ENCODE measurements at places on chromosomes 4 and X. TPM values are rescaled to one million over a fixed set of nuclear protein-coding genes. Genes with fewer than 3 reads are reported as not detected.

The CT45A3 gene
- not detected for total RNA-seq

The DCK gene
- 37.3 TPM for total RNA-seq

The MAGEA2 gene
- not detected for total RNA-seq

The GDPD2 gene
- 0.10 TPM for total RNA-seq

The EGFL6 gene
- total RNA-seq: 2.0 TPM

The ZGRF1 gene
- total RNA-seq: 31.0 TPM

The SSX1 gene
- not detected for total RNA-seq

The ADGRL3 gene
- total RNA-seq: not detected

The SUPT20HL2 gene
- total RNA-seq: not detected

The ITIH6 gene
- total RNA-seq: not detected

The TMEM156 gene
- total RNA-seq: 29.4 TPM

The ADAMTS3 gene
- total RNA-seq: not detected

The EMCN gene
- total RNA-seq: not detected

The SPARCL1 gene
- not detected for total RNA-seq

The SAGE1 gene
- not detected for total RNA-seq

The CCNA2 gene
- 59.9 TPM for total RNA-seq

The GLOD5 gene
- not detected for total RNA-seq

The TREX2 gene
- 0.83 TPM for total RNA-seq

The GYPB gene
- not detected for total RNA-seq

The STARD8 gene
- 2.6 TPM for total RNA-seq

The DCAF16 gene
- 48.5 TPM for total RNA-seq

The BMX gene
- not detected for total RNA-seq

The USP17L25 gene
- total RNA-seq: not detected

The NXF2 gene
- not detected for total RNA-seq

The GLRA2 gene
- not detected for total RNA-seq

The BGN gene
- total RNA-seq: not detected
